ENCODE measurements at places on chromosomes 7 and 10.

DNA sequence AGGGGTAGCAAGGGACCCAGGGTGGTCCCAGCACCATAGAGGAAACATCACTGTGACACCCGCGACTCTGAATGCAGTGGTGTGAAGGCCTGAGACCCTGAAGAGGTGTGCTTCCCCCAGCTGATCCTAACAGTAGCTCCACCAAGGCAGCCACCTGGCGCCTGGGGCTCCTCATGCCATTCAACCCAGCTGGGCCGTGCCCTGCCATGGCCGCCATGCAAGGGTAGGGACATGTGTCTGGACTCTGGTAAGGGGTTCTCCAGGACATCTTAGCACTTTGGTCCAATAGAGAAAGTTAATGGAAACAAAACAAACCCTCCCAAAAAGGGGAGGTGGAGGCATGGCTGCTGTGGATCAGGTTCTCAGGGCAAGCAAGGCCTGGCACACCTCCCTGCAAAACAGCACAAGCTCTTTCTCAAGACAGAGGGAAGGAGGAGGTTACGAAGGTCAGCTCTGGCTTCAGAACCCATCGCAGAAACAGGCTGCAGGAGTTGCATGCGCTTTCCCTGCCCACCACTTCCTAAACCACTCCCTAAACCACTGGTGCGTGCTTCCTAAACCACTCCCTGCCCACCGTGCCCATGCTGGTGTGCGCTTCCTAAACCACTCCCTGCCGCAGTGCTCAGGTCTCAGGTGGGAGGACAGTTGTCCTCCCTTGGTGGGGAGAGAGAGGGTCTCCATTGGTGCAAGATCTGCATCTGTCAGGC lies 108.7 kb downstream of the LARP4B start:
- DNase-seq = no peak

GRCh38 chr7:112300072-112300471 lies 93.6 kb downstream of the ZNF277 start:
- DNase-seq = no peak

GRCh38 chr7:30084212-30084611 lies 50.6 kb upstream of the MTURN start:
- no peak for DNase-seq

DNA sequence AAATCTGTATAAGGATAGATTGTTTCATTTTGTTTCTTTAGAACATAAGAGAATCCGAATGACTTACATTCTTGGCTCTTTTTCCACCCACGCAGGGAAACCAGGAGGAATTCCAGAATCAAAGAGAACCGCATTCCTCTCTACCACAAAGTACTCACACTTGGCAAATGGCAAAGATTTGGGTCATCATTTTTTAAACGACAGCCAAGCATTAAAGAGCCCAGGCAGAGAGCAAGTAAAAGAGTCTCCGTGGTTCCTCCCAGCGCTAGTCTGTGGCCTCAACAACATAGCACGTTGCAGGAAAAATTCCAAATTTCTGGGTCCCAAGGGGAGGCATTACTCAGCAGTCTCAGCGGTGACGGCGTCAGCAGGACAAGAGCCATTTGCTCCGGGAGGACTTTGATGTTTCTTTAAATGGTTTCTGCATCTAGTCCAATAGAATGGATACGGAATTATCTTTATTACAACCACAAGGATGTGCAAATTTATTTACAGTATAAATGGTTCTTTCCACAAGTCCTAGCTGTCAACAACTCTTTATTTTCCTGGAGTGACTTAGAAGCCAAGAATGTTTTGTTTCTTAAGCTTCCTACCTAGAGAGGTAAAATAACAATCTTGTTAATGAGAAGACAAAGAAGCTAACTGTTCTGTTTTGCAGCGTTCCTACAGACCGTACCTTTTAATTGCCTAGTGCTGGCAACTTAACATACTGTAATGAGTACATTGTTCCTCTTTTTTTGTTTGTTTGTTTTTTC lies 232.5 kb downstream of the SKIDA1 start:
- DNase-seq = no peak

DNA sequence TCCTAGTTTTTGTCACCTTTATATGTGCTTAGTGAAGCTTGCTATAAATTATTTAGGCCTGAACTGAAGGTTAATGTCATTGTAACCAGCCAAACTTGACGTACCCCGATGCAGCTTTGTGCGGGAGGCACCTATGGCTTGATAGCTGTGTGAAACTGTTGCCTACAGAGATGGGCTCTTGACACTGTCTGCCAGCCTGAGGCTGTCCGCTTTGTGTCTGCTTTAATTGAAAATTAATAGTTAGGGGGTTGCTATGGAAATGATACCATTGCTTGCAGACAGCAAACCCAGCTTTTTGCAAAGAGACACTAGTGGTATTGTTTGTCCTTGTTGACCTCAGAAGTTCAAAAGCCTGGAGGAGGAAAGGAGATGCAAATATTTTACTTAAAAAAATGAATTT lies 2.1 kb upstream of the FOXP2 start:
- no peak for DNase-seq

GRCh38 chr7:31316876-31317275 lies 23.6 kb downstream of the NEUROD6 start:
- no peak for DNase-seq

All from CD4-positive, alpha-beta T cell treated with Interferon alpha-2 for 1 hour (primary cell).